ENCODE measurements at places on chromosomes 2 and 18.

- DNase-seq: no peak
Observed at GRCh38 chr2:127796389-127796788, 14.6 kb downstream of the WDR33 start.

- DNase-seq: peak; percentile 3
Observed at GRCh38 chr2:145484448-145485097, 964.7 kb upstream of the ZEB2 start.

DNA sequence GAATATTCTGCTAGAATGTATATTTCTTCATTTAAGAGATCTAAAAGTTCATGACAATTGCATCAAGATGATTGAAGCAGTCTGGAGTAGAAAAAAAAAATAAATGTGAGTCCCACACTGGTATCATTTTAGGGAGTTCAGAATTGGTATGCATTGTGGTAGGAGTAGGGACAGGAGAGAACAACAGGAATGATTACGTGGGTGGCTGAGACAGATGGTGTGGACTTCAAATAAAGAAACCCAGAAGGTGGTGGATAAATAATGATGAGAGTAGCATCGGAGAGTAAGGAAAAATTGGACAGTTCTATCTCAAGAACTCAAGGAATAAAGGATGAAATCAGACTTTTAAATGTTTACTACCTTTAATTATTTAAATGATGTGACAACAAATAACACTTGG is 289.6 kb downstream of the GALNT13 start:
- no peak for DNase-seq

DNA sequence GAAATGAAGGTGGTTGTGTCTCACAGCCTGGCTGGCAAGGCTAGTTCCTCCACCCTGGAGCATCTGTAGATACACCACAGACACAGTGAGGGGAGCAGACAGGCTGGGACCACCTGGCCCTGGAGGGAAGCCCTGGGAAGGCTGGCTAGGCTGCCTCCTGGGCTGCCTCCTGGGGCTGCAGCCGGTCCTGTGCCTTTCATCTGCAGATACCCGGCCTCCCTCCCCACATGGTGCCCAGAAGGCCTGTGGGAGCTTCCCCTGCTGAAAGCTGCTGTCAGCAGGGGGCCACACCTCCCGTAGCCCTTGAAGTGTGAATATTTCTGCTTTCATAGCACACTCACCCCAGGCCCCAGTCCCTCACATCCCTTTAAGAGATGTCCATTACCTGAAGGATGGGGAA is 37.6 kb downstream of the SDC1 start:
- DNase-seq: no peak

GRCh38 chr2:65802298-65802942 is 370.0 kb upstream of the SPRED2 start:
- no peak for DNase-seq

- no peak for DNase-seq
Observed at GRCh38 chr2:238159071-238159539, 335 bp downstream of the ERFE start.

DNA sequence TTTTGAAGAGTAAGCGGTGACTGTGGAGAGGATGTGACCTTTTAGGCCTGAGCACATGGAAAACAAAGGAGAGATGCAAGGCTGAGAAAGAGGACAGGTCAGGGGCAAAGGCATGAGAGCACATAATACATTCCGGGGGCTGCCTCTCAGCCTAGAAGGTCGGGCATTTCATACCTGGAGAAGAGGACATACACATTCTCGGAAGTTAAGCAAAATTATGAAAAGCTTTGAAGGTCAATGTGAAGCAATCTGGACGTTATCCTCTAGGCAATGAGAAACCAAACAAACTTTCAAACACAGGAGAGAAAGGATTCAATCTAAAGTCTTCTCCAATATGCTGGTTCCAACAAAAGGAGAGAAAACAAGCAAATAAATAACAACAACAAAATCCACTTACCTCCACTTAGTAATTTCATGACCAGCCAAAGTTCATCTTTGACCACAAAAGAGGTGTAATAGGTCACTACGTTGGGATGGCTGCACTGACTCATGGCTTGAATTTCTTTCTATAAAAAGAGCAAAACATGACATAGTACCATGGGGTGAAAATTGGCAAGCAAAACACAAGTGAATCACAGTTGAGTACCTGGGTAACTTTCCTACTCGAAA is 80.4 kb downstream of the STK39 start:
- DNase-seq: no peak

GRCh38 chr2:12731701-12732280 is 15.1 kb downstream of the TRIB2 start:
- DNase-seq: no peak

DNA sequence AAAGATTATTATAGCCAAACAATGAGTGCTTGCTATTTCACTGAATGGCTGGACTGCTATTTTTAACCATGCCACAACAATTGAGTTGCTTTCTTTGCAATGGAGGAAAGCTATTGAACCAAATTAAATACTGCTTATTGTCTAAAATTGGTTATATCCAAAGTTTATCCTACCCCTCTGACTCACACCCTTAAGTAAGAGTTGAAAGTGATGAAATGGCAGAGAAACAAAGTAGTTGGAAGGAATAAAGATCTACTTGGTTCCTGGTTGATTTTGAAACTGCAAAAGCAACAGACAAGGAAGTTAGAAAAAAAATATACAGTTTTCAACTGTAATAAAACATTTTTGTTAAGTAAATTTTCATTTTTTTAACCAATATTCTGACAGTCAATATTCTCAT is 47.5 kb downstream of the EML4 start:
- DNase-seq: no peak

DNA sequence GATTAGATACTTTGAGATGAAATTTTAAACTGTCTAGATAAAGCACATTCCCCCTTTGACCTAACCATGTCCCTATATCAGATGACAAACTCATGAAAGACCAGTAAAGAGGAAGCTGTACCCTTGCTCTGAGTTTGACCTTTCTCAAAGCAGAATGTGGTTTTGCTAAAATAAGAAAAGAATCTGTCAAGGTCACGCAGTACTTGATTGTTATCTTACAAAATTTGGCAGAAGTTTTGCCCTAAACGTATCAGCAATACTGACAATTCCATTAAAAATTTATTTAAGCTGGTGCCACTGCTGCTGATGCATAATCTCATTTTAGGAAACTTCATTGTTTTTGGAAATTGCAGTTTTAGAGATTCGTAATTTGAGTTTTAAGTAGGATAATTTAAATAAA is 31.2 kb upstream of the GALM start:
- no peak for DNase-seq

- DNase-seq: no peak
Observed at GRCh38 chr2:173831312-173832229, 133.6 kb downstream of the SP3 start.

DNA sequence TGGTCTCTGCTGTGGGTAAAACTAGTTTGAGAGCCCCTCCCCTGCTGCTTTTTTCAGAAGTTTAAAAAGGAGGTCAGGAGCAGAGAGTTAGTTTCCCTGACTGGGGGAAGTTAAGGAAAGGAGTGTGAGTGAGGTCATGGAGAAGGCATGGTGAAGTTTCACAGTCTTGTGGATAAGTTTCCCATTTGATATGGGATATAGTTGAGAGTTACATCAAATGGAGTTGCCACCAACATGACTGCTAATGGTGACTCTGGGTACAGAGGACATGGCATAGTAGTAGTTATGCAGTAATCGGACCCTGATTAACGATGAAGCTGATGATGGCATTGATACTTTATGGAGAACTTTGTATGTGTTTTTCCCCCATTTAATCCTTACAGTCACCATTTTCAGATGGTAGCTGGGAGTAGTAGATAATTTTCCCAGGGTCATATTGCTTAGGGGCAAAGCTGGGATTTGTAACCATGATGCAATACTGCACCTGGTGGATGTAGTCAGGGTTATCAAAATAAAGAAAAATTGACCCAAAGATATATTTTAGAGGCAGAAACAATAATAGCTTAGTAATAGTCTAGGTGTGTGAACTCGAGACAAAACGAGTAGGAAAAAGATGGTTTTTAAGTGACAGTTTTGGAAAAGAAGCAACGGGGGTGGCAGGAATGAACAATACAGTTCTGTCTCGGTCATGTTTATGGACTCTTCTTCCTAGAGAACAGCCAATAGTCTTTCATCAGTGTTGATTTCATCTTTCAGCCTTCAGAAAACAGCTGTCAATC is 74.6 kb downstream of the FMNL2 start:
- DNase-seq: no peak

DNA sequence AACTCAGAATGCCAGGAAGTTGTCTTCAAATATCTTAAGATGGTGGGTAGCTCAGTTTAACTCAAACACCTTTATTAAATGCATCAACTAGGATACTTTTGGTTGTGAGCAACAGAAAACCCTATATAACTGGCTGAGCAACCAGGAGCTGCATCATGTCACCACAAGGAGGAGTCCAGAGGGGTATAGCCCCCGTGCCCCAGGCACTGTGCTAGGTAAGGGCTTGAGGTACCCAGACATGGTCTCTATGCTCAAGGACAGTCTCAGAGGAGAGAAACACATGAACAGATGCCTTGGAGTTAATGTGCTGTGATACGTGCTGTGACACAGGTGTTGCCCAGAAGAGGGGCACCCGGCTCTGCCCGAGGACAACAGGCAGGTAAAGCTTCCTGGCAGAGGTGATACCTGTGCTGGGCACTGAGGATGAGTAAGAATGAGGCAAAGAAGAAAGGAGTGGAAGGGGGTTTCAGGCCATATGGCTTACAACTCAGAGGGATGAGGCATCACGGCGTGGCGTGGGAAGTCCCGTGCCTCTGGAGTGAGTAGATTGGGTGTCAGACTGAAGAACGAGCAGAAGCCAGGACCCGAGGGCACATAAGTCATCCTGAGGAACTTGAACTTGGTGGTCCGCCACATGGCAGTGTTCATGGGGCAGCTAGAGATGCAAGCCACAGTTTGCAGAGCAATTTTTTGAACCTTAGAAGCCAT is 32.0 kb upstream of the CAB39 start:
- no peak for DNase-seq

Data from SW 1271 (cell line).